Fibroblast of skin of right quadriceps (primary cell): ENCODE measurements at places on chromosomes 5 and 9.

- no peak for DNase-seq
Measured at GRCh38 chr9:94983552-94983951, 257.1 kb downstream of the AOPEP start.

DNA sequence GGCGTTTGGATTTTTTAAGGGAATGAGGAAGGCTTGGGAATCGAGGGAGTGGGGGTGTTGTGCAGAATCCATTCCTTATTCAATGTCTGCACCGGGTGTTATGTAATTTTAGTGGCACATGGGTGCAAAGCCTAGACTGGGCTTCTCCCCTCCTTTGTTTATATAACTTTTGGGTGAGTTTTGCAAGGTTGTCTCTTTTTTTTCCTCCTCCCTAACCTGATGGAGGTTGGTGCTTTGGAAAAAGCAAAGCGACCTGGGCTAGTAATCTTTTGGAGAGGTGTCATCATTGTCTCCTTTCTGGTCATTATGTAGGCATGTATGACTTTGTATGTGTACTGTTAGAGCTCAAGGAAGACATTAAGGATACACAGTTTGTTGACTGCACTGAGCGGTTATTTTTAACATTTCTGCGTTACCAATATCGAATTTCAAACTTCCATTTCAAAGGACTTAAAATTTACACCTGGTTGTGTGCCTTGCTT, 3.1 kb downstream of the SMARCA2 start:
- no peak for DNase-seq

- DNase-seq: no peak
Measured at GRCh38 chr5:115812372-115812771, 4.1 kb downstream of the CDO1 start.

- no peak for DNase-seq
Measured at GRCh38 chr9:137087409-137087925, 682 bp downstream of the MAN1B1 start.

DNA sequence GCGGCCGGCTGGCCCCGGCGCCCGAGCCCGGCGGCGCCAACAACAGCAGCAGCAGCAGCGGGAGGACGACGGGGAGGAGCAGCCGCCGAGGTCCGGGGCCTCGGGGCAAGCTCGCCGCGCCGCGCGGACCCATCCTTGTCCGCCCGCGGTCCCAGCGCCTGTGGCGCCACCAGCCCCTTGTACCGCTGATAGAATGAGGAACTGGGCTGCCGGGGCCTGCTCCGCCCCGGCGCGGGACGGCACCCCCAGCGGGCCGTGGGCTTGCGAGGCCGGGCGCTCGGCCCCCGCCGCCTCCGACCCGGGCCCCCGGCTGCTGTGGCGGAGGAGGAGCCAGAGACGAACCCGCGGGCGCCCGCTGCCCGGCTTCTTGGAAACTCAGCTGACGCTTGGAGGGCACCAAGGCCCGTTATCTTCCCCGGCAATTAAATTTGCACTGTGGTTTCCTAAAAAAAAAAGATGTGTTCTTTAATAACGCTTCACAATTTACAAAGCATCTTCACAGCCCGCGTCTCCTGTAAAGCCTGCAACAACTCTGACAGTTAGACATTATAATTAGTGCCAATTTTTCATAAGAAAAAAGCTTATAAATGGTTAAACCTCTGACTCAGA, at the start of gene ARSB:
Gene ARSB (minus strand): TSS at position 195 of the 609 bp plus-strand sequence. CDS start 62 bp downstream, at position 133.
- DNase-seq: peak; percentile 52

DNA sequence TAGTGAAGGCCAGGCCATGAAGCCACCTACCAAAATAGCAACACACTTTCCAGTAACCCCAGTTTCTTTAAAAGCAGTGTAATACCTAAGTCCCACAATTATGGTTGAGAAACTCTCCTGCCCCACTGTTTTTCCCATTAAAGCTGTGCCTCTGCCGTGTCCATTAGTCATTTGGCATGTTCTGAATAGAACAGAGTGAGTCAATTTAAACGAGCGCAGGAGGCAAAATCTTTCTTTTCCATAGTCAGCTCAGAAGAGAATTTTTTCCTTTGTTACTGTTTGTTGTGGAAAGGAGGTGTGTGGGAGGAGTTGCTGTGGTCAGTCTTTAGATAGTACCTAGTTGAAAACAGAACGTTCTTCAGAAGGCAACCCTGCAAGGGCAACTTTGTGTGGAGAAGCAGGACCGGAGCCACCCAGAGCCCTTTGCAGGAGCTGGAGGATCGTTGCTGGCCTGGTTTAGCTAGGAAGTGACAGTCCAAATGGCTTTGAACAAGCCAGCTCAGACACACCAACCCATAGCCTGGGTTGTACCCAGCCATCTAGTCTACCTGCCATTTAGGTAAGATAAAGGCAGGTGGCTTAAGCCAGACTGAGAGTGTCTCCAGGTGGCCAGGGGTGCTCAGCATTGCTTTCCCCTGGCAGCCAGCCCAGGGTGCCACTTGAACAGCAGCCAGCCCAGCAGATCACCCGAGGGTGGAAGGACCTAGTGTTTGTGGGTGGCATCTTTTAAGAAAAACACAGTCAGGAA, 30.4 kb downstream of the GADD45G start:
- DNase-seq: peak; percentile 75

- peak; percentile 18 for DNase-seq
Measured at GRCh38 chr9:752681-753200, 88.8 kb upstream of the DMRT1 start.

DNA sequence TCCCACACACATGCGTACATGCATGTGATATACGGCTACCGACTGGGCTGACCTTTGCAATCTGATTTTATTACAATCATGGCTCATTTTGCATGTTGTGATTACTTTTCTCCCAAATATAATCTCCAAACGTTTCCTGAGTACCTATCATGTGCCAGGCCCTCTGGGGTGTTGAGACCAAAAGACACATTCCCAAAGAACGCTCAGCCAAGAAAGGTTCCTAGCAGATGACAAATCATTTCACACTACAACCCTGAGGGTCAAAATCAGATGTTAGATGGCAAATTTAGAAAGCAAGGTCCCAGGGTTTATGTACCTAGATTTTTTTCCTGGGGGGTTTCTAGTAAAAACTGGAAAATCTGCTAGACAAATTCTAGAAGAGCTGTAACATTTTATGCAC, 32.4 kb upstream of the SLC25A51 start:
- DNase-seq: no peak

DNA sequence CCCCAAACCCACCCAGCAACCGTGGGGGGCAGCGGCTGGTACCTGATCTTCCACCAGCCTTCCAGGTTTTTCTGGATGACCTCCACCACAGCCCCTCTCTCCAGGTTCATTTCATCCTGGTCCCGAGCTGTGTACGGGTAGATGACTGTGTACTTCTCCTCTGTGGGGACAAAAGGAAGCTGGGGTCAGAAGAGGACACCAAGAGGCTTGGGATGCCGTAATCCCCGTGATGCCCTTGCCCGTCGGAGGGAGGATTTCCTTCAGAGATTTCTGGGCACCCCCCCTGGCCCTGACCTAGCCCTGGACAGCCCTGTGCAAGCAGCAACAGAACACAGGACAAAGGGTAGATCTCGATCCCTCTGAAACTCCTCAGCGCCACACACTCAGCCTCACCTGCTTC, 70.3 kb upstream of the UBTD2 start:
- no peak for DNase-seq

DNA sequence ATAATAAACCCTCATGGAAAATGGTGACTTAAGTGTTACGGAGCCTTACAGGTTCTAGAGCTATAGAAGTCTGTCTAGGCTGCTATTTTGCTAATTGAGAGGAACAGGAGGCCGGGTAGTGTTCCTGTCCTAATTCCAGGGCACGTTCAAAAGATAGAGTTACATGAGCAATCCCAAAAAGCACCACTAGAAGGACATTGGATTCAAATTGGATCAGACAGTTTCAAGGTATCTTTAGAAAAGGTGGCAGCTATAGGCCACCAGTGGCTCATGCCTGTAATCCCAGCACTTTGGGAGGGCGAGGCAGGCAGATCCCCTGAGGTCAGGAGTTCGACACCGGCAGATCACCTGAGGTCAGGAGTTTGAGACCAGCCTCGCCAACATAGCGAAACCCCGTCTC, 458.8 kb downstream of the TMEM232 start:
- DNase-seq: no peak

DNA sequence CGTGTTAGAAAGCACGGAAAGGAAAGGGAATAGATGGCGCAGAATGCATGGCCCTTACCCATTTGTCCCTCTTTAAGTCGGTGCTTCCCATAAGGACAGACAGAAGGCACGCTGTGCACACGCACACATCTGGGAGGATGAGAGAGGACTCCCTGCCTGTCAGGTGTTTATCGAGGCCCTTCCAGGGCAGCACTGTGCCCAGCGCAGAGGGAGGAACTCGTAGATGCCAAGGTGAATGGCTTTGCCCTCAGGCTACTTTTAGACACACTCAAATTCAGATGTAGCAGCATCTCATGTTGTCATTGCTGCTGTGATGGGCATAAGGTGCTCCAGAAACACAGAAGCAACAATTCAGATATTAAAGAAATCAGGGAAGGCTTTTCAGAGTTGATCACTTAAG, 70.2 kb upstream of the CTSL start:
- DNase-seq: no peak
